ENCODE measurements at places on chromosomes 2 and 18.

DNA sequence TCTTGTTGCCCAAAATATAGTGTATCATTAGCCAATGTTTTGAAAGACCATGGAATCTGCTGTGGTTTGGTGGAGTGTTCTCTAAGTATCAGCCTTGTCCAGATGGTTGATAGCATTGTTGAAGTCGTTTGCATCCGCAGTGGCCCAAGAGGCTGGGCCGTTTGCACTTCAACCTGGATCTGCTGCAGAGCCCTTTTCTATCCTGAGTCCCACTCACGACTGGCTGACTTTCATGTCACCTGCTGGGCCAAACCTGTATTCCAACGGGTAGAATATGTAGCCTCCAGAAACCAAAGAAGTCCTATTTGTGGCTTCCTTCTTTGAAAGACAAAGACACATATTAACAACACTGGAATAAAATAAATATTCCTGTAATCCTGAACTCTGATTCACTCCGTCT, 1154.1 kb downstream of the RPIA start:
- no peak for DNase-seq

DNA sequence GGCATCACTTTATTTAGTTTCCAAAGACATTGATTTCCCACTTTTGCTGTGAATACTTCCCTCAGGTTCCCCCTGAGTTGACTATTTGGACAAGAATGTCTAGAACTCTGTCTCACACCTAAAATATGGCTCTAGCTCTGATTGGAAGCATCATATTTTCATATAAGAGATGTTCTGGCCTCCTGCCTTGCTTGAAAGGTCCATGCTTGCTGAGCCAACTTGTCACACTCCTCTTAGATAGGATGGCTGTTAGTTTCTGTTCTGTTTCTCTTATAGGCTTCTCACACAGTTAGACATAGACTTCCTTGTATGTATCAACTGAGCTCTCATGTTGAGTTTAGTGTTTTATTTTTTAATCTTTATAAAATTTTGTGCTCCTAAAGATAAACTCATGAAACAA, 87.1 kb downstream of the CNTNAP5 start:
- no peak for DNase-seq

- DNase-seq, result no peak
These were observed 189.9 kb upstream of the TANK start for GRCh38 chr2:160970052-160970965.

DNA sequence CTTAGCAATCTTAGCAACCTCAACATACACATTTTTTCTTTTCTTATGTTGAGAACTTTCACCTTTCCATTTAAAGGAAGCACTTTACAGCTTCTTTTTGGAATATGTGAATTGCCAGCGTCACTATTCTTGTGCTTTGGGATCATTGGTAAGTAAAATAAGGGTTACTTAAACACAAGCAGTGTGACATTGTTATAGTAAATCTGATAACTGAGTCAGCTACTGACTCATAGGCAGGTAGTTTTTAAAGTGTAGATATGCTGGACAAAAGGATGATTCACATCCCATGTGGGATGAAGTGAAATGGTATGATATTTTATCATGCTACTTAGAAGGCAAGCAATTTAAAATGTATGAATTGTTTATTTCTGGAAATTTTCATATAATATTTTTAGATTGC, 637.2 kb downstream of the DCDC2C start:
- no peak for DNase-seq

DNA sequence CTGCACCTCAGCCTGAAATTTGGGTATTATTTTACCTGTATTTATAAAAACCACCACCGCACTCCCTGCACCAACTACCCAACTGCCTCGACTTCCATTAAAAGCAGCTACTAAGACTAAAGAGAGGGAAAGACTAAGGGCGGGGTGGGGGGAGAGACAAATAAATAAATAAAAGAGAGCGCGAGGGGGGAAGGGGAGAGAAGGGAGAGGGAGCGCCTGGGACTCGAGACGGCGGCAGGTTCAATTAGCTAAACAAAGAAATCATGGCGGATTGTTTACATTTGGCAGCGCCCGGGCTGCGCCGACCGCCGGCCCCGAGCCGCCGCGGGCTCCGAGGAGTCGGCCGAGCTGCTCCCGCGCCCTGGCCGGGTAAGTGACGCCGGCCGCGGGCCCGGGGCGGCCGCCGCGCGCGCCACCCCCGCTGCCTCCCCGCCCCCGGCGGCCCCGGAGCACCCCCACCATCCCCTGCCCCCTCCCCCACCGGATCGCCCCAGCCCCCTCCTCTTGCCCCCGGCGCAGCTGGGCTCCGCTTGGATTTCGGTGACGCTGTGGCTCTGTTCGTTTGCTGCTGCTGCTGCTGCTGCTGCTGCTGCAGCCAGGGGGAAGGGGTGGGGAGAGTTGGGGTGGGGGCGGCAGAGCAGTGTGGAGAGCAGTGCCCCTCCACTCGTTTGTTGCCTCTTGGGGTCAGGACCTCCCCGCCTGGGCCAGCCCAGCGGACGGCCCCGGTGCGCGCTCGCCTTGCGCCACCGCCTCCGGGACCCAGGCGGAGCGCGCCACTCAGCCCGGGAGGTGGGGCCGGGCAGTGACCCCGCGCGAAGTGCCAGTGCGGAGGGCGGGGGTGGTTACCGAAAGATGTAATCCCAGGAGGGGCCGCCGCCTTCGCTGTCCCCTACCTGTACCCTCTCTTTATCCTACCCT, 187.2 kb upstream of the FANCL start:
- no peak for DNase-seq

GRCh38 chr2:176813156-176813555, 399.4 kb upstream of the HNRNPA3 start:
- DNase-seq, result no peak

DNA sequence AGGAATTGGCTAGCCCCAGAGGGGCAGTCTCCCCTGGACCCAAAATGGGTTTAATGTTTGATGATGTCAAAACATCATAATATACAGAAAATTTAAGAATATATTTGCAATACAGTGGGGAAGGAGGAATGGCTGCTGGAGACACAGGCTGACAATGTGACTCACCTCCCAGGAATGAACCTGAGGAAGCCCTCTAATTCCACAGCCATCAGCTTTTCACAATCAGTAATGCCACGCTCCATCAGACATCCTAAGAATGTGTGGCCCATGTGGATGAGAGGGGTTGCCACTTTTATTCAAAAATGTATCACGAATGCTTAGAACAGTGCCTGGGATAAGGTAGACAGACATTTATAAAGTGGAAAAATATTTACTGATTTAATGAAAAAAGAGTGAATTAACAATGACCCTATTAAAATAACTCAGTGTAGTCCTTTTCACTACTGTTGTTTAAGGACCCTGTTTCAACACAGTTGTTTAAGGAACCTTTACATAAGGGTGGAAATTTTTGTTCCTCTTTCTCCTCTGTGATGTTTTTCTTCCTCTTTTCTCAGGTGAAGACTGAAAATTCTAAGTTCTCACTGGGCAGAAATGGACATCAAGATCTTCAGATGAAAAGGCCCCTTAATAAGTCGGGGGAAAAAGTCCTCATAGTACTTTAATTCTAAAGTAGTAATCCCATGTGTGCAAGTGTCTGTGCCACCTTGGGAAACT, 17.5 kb upstream of the TMEM163 start:
- no peak for DNase-seq

- no peak for DNase-seq
These were observed 26.0 kb downstream of the MAP3K20 start for GRCh38 chr2:173101687-173102086.

DNA sequence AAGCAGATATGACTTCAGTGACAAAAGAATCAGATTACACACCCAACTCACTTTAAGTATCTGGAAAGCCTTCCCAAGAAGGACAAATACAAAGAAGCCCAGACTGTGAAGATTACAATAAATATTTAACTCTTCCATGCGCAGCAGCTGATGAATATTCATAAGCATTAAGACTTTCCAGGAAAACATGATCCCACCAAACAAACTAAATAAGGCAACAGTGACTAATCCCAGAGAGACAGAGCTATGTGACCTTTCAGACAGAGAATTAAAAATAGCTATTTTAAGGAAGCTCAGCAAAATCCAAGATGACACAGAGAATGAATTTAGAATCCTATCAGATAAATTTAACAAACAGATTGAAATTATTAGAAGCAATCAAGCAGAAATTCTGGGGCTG, 108.2 kb upstream of the UBE2E3 start:
- no peak for DNase-seq

DNA sequence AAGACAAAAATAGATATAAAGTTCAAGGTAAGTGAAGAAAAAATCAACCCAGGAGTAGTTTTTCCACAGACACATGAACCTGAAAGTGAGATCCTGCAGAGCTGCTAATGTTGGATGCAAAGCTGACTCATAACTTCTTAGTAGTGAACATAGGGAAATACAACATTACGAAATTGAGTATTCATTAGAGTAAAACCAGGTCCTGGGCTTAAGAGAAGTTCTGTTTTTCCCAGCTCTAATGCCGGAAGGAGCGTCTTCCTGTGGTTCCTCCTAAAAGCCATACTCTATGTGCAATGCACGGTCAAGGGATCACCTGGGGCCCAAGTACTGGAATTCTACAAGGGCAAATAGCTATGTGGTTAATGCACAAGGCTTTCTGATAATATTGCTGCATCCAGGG, 141.7 kb downstream of the RBMS1 start:
- no peak for DNase-seq

- DNase-seq, result no peak
These were observed 99.0 kb upstream of the CTDP1 start for GRCh38 chr18:79580498-79581171.

DNA sequence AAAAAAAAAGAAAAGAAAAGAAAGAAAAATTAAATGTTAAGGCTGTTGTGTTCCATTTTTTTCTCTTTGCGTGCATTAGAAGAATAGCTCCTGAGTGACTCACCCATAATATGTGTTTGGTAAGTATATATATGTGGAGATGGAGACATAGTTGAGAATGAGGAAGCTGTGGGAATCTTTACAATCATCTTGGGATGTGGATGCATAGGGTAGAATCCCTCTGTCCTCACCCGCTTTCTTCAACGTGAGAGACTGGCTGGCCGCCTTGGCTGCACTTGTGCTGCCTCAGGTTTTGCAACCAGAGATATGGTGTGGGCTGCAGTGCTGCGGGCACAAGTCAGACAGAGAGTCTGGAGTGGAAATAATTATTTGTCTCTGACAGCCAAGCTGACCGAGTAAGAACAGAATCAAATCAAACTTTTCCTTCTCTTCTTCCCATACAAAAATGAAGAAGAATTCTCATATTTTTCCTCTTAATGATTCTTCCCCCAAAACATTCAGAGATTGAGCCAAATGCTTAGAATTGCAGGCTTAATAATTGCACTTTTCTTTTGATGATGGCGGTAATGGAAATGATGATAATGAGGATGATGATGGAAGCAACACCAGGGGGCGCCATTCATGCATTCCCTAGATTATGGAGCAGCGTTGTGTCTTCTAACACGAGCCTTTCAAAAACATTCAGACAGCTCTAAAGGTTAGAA, 48.5 kb downstream of the SERPINB7 start:
- DNase-seq, result peak; percentile 25

GRCh38 chr2:179096090-179096489, 46.2 kb upstream of the CCDC141 start:
- no peak for DNase-seq

- DNase-seq, result no peak
These were observed 44.4 kb upstream of the ACAA2 start for GRCh38 chr18:49857708-49858107.

DNA sequence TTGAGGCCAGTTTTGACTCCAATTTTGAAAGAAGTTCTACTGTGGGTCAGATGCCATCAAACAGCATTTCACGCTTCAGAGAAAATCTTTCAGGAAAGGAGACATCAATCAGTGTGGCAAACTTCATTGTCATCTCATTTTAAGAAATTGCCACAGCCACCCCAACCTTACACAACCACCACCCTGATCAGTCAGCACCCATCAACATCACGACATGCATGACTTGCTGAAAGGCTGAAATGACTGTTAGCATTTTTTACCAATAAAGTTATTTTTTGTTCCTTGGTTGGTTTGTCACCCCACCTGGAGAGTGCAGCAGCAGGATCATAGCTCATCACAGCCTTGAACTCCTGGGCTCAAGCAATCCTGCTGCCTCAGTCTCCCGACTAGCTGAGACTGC, 10.4 kb downstream of the DNAJC10 start:
- DNase-seq, result peak; percentile 42

DNA sequence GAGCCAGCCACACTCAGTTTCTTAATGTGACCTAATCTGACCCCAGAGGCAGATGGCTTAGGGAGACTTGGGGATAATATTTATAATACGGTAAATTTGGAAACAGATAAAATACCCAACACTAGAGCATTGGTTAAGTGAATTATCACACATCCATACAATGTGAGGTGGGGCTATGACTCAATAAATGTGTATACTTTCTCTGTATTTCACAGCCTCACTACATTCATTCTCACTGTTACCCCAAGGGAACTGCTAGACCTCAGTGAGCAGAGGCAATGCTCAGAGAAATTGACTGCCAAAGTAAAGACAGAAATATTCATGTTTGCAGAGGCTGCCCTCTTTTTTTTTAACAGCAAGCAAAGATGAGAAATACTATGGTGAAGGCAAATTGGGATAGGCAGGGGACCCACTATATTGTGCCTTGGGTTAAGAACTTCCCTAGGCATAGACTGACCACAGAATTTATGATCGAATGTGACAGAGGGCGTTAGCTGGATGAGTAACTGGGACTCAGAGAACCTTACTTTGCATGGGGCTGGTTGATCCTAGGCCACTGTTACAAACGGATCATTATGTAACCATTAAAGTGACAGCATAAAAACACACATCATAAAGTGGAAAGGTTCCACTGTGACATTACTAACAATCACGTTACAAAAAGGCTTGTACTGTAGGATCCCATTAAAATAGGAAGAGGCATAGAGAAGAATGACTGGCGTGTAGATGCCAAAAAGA, 246.0 kb upstream of the LYPD1 start:
- no peak for DNase-seq

DNA sequence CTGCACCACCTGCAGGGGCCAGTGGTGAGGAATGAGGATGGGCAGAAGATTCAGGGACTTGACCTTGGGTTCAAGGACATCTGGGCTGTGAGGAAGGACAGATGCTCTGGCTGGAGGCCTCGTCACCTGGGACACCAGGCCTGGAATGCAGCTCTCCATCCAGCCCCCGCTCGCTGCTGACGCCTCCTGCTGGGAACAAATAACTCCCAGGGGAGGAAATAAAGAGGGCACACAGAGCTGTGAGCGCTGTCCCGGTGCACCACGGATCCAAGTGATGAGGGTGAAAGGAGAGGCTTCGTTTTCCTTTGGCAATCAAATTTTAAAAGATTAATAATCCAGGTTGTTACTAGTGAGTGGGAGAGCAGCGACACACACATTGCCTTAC, 368.0 kb upstream of the MYT1L start:
- no peak for DNase-seq

GRCh38 chr18:2655178-2655953, at the start of gene SMCHD1:
SMCHD1 (plus strand) TSS chr18:2655726; CDS start chr18:2656076, 350 bp downstream.
- DNase-seq, result peak; percentile 85

GRCh38 chr2:142395291-142395690, 264.5 kb upstream of the LRP1B start:
- no peak for DNase-seq

- no peak for DNase-seq
These were observed 12.9 kb downstream of the PTPN18 start for GRCh38 chr2:130368786-130369185.

DNA sequence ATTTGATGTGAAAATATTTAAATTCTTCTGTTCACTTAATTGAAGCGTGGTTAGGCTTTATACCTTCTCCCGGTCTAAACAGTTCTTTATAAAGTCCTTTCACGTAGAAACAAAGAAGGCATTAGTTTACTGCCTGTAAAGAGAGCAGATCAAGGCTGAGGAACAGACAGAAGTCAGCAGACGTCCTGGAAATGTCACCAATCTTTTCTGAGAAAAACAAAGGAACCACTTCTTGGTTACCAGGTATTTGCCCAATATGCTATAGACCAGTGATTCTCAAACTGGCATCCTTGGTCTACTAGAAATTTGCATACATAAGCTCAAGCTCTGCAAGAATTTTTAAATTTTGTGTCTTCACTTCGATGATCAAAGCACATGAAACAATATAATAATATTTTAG, 89.2 kb upstream of the STK17B start:
- DNase-seq, result peak; percentile 71

All from T-helper 2 cell (primary cell).